ENCODE measurements at places on chromosomes 5 and 9. TPM values are rescaled to one million over a fixed set of nuclear protein-coding genes. Genes with fewer than 3 reads are reported as not detected.

GRCh38 chr5:68592351-68592750, 376.8 kb downstream of the PIK3R1 start:
- H3K27me3 ChIP-seq = no peaks in the 10 kb centered on the region
- no peaks in the 10 kb centered on the region for H3K4me1 ChIP-seq
- no peaks in the 10 kb centered on the region for H3K36me3 ChIP-seq
- no peak for DNase-seq
- H3K4me3 ChIP-seq = no peak overlapping the region

GRCh38 chr5:635306-636055, 23.3 kb downstream of the CEP72 start:
- no peaks in the 10 kb centered on the region for H3K27me3 ChIP-seq
- no peak overlapping the region for H3K27ac ChIP-seq
- DNase-seq = no peak
- H3K4me1 ChIP-seq = no peaks in the 10 kb centered on the region
- peaks cover 65% of the 10 kb centered on the region for H3K36me3 ChIP-seq
- H3K4me3 ChIP-seq = no peak overlapping the region

DNA sequence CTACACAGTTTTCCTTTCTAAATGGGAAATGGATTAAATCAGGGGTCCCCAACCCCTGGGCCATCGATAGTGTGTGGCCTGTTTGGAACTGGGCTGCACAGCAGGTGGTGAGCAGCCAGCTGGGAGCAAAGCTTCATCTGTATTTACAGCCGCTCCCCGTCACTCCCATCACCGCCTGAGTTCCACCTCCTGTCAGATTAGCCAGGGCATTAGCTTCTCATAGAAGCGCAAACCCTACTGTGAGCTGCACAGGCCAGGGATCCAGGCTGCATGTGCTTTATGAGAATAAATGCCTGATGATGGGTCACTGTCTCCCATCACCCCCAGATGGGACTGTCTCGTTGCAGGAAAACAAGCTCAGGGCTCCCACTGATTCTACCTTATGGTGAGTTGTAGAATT, 41.2 kb upstream of the FLT4 start:
- H3K4me1 ChIP-seq = peaks cover 63% of the 10 kb centered on the region
- DNase-seq = no peak
- H3K4me3 ChIP-seq = no peak overlapping the region

- H3K4me1 ChIP-seq = no peaks in the 10 kb centered on the region
- H3K4me3 ChIP-seq = no peak overlapping the region
- DNase-seq = no peak
Measured at GRCh38 chr9:115373000-115373709, 255.2 kb upstream of the TNC start.

DNA sequence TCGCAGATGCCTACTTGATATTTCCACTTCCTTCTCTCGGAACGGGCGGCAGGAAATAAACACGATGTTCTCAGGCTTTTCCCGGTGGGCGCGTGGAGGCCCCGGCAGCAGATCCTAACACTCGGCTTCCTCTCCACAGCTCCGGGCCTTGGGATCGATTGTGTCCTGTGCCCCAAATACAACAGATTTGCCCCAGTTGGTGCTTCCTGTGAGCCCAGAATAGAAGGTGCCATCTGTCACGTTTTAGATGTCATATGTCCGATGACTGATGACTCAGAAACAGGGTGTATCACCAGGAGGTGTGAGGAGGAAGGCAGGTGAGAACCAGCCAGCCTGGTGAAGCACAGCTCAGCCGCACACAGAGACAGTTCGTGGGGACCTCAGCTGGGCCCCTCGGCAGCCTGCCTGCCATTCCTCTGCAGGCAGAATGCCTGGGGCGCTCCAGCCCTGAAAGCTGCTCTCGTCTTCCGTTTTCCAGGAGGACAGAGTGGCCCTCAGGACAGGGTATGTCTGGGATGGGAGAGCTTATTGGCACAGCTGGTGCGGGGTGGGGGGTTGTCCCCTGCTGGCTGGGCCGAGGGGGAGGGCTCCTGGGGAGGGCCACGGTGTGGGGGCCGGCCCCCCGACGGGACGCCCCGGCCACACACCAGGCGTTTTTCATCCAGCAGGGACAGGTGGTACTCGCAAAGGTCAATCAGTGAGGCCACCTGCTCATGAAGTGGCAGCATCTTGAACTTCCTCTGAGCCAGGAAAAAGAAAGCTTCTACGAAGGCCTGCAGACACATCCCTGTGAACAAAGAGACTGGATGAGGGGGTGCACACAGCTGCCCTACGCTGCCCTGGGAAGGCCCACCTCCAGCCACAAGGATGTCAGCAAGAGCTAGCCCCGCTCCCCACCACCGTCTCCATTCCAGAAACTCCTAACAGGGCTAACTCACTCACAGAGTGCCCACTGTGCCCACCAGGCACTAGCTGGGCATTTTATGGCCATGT, 171.0 kb downstream of the DAB2IP start:
- no peaks in the 10 kb centered on the region for H3K36me3 ChIP-seq
- no peaks in the 10 kb centered on the region for H3K27me3 ChIP-seq
- H3K4me3 ChIP-seq = no peak overlapping the region
- H3K4me1 ChIP-seq = no peaks in the 10 kb centered on the region

DNA sequence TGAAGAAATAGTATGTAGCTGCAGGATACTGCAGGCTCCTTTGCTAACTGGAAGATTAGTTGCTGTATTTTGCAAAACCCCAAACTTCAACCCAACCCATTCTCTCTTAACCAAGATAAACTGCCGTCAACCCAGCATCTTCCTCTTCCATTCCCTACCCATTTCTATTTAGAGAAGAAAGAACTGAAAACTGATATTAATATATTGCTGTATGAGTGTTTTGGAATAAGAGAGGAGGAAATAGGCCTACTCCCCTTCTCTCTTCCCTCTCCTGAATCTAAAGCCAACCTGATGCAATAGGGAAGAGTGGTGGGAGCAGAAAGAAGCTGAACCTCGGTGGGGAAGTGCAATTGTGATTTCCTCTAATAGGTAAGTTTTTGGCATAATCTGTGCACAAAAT, 83.7 kb downstream of the TMEM215 start:
- no peaks in the 10 kb centered on the region for H3K4me1 ChIP-seq
- no peak overlapping the region for H3K4me3 ChIP-seq
- H3K27ac ChIP-seq = no peak overlapping the region

ARL15 gene
- 23.1 TPM for total RNA-seq

HSPA4 gene
- 72.0 TPM for total RNA-seq

DNA sequence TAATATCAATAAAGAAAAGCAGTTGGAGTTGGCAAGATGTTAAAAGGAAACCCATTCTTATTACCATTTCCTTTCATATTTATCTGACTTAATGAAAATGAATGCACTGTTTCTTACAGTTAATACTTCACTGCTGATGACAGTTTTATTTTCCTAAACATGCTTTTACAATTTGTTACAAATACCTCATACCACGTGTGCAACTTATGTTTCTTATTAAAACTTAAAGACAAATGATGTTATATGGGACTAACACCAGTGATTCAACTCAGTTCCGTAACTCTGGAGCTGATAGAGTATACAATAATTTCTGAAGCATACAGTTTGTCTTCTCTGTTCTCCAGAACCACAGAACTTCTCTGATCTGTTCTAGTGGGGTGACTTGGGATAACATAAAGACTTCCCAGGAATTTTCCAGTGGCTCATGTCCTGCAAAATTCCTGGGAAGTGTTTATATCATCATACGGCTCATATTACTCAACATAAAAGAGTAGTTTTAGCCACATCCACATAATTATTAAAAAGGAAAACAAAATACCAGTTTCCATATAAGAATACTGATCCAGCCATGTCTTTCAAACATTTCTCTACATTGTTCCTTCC, 1259.0 kb upstream of the C9orf72 start:
- no peaks in the 10 kb centered on the region for H3K27me3 ChIP-seq
- no peak overlapping the region for H3K27ac ChIP-seq
- H3K4me1 ChIP-seq = no peaks in the 10 kb centered on the region
- H3K4me3 ChIP-seq = no peak overlapping the region
- H3K36me3 ChIP-seq = no peaks in the 10 kb centered on the region

- no peaks in the 10 kb centered on the region for H3K27me3 ChIP-seq
- no peak for DNase-seq
- H3K27ac ChIP-seq = peak overlapping the region; percentile 60
- H3K36me3 ChIP-seq = peaks cover 49% of the 10 kb centered on the region
- peak overlapping the region; percentile 74 for H3K4me3 ChIP-seq
- H3K4me1 ChIP-seq = peaks cover 23% of the 10 kb centered on the region
Measured at GRCh38 chr9:133355881-133356357, 368 bp downstream of the SURF1 start.

GRCh38 chr5:126368239-126368812, 54.9 kb upstream of the GRAMD2B start:
- no peak overlapping the region for H3K27ac ChIP-seq
- H3K4me3 ChIP-seq = no peak overlapping the region
- H3K27me3 ChIP-seq = no peaks in the 10 kb centered on the region
- no peaks in the 10 kb centered on the region for H3K36me3 ChIP-seq

CCL21 gene
- 43.7 TPM for total RNA-seq

PCDHGB3 gene
- total RNA-seq = 0.33 TPM

DNA sequence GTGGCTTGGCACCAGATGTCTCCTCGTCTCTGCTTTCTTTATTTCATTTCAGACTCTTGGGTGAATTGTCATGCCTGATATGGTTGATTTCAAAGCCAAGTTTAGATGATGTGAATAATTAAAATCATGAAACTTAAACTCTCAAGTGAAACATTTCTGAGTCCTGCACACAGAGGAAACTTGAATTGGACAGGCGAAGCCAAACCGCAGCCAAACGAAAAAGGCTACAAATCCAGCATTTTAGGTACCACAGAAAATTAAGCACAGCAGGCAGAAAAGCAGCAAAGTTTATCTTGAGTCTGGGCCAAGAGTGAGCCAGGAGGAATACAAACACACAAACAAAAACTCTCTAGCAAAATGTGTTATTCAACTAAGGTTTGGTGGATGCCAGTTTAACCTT, 659.8 kb upstream of the KLF4 start:
- no peak for DNase-seq
- H3K36me3 ChIP-seq = no peaks in the 10 kb centered on the region
- H3K27me3 ChIP-seq = no peaks in the 10 kb centered on the region
- H3K4me3 ChIP-seq = no peak overlapping the region
- no peaks in the 10 kb centered on the region for H3K4me1 ChIP-seq

CTXN3 gene
- not detected for total RNA-seq

GRCh38 chr9:116525611-116526010, 161.5 kb upstream of the TRIM32 start:
- no peaks in the 10 kb centered on the region for H3K27me3 ChIP-seq
- H3K36me3 ChIP-seq = no peaks in the 10 kb centered on the region
- no peak overlapping the region for H3K4me3 ChIP-seq
- H3K4me1 ChIP-seq = no peaks in the 10 kb centered on the region
- DNase-seq = no peak

DNA sequence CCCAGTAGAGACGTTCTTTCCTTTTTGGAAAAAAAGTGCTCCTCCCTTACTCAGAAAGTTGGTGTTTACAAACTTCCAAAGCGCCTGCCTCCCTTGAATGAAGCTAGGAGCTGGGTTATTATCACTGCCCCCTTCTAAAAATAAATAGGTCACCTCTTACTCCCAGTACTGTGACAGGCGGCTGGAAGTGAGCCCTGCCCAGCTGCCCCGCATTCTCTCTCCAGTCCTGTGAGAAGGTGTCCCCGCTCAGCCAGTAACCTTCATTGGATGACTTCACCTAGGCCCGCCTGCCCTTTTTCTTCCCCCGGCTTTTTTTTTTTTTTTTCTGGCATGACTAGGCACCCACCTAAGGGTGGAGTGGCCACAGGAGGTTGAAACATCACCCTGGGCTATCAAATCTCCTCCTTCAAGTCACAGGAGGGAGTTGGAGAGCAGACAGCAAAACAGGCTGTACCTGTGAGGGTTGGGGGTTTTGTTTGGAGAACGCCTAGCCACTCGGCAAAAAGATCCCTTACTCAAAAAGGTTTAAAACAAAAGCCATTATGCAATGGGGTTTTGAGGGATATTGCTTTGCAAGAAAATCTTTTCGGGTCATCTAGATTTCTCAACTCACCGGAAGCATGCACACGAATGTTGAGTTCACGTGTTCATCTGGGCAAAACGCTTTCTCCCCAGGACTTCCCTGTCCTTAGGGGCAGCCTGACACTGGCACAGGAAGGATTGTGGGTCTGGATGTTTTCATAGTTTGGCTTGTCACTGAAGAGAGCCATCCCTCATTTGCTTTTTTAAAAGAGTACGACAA, 43.3 kb upstream of the ZNF622 start:
- H3K27me3 ChIP-seq = peaks cover 5% of the 10 kb centered on the region
- H3K36me3 ChIP-seq = no peaks in the 10 kb centered on the region
- DNase-seq = no peak
- H3K4me1 ChIP-seq = no peaks in the 10 kb centered on the region
- peak overlapping the region; percentile 46 for H3K27ac ChIP-seq

DNA sequence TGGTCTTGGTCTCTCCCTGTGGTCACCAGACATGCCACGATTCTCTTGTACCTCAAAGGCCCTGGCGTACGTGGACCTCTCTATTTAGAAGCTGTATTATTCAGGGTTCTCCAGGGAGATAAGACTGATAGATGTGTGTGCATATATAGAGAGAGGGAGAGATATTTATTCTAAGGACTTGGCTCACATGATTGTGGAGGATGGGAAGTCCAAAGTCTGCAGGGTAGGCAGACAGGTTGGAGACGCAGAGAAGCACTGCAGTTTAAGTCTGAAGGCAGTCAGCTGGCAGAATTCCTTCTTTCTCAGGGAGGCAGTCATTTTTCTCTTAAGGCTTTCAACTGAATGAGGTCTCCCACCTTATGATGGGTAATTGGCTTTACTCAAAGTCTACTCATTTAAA, 16.3 kb downstream of the C9orf57 start:
- no peak overlapping the region for H3K27ac ChIP-seq
- no peaks in the 10 kb centered on the region for H3K36me3 ChIP-seq
- no peaks in the 10 kb centered on the region for H3K4me1 ChIP-seq

DNA sequence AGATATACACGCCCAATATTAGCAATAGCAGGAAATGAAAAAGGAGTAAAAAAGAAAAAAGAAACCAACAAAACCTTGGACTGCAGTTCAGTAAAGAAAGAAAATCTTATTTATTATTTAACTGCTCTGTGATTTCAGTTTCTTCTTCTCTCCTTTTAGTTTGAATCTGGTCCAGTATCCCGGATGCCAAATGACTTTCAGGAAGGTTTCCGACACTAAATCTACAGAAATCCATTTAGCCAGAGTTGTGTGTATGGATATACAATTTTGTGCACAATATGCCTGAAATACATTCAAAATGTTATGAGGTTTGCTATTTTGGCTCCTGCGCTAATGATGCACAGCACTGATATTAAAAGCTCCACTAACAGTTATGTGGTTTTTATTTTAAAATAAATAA, 64.5 kb downstream of the FBXL7 start:
- DNase-seq = no peak
- H3K27me3 ChIP-seq = no peaks in the 10 kb centered on the region
- H3K4me1 ChIP-seq = no peaks in the 10 kb centered on the region
- no peak overlapping the region for H3K27ac ChIP-seq

DNA sequence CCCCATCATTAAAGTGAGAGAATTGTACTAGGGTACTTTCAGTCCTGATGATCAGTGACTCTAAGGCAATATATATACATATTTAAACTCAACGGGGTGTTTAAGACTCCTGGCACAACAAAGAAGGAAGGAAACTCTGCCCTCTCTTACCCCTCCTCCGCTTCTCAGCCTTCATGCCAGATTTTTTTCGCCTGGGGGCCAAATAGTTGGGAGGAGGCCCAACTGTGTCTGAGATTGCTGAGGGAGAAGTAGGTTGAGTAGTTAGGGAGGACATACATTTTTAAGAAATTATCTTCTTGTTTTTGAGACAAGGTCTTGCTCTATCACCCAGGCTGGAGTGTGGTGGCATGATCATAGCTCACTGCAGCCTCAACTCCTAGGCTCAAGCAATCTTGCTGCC, 127.7 kb upstream of the SHB start:
- H3K27me3 ChIP-seq = no peaks in the 10 kb centered on the region
- peaks cover 23% of the 10 kb centered on the region for H3K4me1 ChIP-seq
- no peak overlapping the region for H3K27ac ChIP-seq
- H3K4me3 ChIP-seq = no peak overlapping the region
- H3K36me3 ChIP-seq = no peaks in the 10 kb centered on the region
- no peak for DNase-seq
